Stimulated activated CD8-positive, alpha-beta memory T cell treated with anti-CD3 and anti-CD28 coated beads, Interleukin-2, amount 100 ng/mL, for 1 hour (primary cell): ENCODE measurements at places on chromosomes 7 and 10.

DNA sequence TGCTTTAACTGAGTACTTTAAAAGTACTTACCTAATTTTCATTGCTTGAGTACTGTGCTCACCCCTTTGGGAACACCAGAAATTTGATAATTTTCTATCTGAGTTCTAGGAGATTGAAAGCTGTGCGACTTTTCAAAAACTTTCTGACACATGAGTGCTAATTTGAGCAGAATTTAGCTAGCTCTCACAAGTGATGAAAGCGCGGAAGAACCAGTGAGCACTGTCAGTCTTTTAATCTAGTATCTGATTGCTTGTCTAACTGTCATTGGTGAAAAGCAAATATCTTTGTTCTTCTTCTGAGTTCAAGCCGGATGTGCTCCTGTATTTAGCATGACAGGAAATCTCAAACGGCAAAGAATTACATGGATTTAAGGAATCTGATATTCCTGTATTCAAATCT, 899.4 kb downstream of the CNTNAP2 start:
- DNase-seq = no peak

- DNase-seq = peak; percentile 10
Observed at GRCh38 chr10:99658622-99659030, 683 bp upstream of the ENTPD7 start.

DNA sequence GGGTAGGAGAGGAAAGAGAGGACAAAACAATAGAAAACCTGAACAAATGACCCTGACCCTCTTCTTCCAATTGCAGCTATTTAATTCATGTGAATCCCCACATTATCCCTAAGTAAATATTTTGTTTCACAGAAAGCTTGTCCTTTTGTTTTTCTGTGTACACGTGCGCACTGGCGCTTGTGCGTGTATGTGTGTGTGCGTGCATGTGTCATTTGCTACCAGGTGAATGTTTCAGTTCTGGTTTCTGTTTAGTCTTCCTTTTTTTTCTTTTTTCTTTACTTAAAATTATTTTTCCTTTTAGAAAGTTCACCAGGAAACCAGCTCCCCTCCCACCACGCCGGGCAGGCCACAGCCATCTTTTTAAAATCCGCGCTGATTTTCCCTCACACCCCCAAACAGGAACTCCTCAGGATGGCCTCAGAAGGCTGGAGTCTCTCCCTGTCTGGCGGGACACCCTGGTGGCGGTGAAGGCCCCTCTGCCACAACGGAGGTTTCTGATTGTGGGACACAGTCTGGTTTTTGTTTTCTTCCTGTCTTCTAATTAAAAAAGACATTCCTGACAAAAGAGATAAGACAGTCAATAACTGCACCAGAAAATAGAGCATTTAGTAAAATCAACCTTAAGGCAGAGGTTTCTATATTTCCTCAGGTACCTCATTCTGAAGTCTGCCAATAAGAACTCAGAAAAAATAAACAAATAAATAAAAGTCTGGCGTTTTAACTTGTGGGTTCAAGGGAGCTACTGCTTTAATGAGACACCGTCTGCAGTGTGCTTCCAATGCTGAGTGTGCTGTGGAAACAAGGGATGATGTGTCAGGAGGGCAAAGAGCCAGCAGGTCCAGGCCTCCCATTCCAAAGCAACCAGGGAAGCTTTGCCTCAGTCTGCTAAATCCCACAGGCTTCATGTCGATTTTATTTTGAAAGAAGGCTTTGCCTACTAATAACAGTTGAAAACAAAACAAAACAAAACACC, 17.4 kb downstream of the IRF5 start:
- no peak for DNase-seq

DNA sequence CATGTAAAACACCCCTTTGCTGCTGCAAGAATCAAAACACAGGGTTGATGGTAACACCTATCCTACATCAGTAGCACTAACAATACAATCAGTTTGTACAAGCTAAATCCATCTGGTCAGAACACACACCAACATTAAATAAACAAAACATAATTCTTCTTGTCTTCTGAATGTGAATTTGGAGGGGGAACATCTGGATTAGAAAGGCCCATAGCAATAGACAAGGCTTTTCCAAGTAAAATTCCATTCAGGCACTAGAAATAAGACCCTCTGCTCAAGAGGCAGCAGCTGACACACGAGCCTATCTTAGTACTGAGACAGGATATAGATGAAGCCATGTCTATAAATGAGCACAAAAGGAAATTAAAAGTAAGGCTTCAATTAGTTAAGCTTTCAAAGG, 839.9 kb upstream of the LRRTM3 start:
- no peak for DNase-seq

DNA sequence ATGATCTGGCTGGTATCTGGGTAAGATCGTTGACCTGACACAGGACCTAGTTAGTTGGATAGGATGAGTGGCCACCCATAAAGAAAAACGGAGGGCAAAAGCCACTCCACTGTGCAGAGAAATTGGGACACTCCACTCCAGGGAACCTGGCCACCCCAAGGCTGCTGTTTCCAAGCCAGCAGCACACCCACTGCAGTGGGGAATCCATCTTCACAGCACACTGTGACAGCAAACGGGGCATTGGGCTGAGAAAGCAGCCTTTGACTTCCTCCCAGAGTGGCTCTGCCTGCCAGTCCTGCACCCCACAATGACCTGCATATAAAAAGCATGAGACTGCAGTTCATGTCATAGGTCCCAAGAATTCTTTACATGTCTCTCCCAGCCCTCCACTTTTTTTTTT, 52.9 kb downstream of the MTPN start:
- no peak for DNase-seq

DNA sequence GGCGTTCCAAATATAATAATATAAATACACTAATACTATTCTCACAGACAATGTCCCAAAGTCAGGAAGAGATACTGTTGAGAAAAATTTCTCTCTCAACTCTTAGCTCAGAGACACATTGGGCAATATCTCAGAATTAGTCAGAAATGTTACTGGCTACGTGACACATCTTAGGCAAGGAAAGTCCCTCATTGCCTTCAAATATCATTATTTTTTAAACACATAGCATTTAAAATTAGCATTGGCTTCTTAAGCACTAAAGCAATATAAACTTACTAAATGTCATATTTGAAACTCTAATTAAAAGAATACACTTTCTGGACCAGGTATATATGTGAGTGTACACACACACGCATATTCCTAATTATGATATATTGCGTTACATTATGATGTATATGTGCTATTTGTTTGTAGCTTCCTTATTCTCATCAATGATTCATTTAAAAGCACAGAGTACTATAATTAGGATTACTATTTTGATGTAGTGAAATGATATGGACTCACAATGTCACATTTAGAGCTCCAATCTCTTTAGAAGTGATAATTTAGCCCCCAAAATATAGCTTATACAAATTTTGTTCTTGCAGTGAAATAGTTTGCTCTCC, 255.8 kb downstream of the TWIST1 start:
- DNase-seq = no peak

GRCh38 chr10:95295031-95295755, 4.4 kb upstream of the PDLIM1 start:
- DNase-seq = no peak

- no peak for DNase-seq
Observed at GRCh38 chr7:133315332-133316040, 62.6 kb downstream of the EXOC4 start.

- no peak for DNase-seq
Observed at GRCh38 chr10:22103701-22104470, 100.4 kb upstream of the DNAJC1 start.
